ENCODE measurements at places on chromosomes 1 and 21.

GRCh38 chr1:35461966-35462651, 95.1 kb downstream of the KIAA0319L start:
- no peak for DNase-seq

GRCh38 chr1:223201967-223202366, 58.9 kb upstream of the TLR5 start:
- DNase-seq = no peak

GRCh38 chr1:56236688-56237087, 342.7 kb downstream of the PLPP3 start:
- DNase-seq = no peak

DNA sequence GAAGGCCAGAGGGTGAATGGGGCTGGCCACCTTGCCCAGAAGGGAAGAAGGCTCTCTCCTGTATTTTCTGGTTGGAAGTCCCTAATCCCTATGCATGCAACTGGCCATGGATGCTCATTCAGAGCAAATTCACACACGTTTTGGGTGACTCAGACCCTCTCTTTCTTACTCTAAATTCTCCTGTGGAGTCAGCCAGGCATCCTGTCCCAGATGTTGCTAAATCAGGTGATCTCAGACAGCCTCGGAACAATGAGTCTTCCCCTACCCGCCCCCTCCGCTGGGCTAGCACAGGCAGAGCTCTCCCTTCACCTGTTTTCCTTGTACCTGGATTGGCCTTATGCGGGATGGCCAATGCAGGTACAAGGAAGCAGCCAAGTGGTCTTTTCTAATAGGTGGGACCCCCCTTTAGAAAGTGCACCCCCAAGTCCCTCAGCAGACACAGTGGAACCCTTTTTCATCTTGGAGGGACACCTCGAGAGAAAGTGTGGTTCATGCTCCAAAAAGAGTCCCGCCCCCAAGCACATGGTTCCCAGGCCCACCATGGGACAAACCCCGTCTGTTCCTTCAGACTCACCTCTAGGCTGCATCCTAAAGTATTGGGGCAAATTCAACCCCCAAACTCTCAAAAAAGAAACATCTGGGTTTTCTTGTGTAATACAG, 8.6 kb downstream of the S100A6 start:
- DNase-seq = no peak

GRCh38 chr1:1169429-1170214, 4.1 kb upstream of the TTLL10 start:
- no peak for DNase-seq

DNA sequence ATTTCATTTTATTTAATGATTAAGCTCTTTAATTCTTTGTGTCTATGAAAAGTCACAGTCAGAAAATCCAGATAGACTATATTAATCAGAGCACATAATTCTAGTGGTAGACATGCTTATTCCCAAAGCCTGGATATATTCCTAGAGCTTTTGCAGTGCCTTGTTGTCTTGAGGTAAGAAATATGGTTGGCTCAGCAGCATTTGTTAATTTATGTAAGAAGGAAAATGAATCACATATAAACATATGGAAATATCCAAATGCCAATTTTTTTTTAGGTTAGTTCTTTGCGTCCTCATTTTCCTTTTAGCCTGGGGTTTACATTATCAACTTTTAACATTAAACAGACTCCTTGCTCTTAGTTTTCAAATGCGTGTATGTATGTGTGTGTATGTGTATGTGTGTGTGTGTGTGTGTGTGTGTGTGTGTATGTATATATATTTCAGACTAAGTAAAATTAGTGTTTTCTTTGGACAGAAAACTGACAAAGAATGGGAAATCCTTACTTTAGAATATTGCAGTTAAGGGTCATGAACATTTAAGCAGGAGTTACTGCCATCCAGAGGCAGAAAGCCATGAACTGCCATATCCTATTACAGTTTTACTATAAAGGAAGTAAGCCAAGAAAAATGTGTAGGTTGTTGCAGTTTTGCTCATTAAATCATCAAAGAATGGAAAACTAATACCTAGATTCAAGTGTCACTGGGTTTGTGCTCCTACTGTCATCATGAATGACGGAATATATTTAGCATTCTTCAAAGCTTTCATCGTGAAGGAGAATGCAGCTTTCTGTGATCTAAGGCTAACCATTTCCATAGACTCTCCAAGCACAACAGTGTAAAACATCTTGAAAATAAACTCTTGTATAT, 477.1 kb upstream of the NR5A2 start:
- no peak for DNase-seq

DNA sequence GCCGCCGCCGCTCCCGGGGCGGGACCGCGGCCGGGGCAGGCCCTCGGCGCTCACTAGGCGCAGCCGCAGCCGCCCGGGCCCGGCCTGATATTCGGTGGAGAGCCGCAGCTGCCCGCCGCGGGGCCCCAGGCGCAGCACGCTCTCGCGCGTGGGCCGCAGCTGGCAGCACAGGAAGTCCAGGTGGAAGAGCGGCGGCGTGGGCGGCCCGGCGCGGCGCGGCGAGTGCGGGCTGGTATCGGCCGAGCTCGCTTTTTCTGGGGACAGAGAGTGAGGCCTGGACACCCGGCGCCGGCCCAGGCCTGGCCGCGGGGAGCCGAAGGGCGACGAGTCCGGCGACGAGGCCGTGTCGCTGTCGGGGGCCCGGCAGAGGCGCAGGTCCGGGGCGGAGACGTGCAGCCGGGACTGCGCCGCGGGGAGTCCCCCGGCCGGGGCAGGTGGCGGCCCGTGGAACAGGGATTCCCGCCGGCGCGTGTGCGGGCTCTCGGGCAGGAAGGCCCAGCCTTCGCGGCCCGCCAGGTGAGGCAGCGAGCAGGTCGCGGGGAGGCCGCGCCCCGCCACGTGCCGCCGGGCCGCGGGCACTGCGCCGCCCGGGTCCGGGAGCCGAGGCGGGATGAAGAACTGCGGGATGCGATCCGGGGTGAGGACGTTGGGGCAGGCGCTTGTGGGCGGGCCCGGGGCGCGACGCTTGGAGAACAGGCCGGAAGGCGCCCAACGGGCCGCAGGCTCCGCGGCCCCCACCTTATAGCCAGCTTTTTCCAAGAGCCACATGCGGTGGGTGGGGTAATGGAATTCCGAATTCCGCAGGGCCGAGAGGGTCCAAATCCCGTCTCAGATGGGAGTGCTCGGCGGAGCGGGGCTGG, 1.2 kb downstream of the C2CD4D start:
- no peak for DNase-seq

DNA sequence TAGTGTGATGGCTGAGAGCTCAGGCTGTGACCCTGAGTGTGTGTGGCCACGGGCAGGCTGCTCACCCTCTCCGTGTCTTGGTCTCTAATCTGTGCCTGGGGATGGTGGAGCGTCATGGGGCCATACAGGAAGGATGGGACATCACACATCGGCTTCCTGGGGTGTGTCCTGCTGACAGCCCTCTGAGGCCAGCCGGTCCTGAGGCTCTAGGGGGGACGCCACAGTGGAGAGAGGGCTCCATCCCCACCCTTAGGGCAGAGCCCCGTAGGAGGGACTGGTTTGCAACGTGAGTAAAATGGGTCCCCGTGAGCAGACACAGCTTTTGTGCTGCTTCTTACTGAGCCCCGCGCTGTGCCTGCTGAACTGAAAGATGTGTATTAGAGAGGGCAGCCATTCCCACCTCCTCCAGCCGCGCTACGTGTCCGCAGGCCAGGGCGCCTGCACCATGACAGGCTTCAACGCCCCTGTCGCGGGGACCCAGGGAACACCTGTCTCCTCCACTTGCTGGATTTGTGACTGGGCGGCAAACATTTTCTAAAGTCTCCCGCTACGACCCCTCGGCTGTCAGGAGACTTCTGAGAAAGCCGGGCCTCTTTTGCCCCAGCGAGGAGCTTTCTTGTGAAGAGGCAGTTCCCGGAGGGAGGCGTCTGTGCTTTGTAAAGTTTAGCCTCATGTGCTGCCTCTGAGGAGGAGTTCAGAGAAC, 8.1 kb downstream of the COL18A1 start:
- DNase-seq = no peak

DNA sequence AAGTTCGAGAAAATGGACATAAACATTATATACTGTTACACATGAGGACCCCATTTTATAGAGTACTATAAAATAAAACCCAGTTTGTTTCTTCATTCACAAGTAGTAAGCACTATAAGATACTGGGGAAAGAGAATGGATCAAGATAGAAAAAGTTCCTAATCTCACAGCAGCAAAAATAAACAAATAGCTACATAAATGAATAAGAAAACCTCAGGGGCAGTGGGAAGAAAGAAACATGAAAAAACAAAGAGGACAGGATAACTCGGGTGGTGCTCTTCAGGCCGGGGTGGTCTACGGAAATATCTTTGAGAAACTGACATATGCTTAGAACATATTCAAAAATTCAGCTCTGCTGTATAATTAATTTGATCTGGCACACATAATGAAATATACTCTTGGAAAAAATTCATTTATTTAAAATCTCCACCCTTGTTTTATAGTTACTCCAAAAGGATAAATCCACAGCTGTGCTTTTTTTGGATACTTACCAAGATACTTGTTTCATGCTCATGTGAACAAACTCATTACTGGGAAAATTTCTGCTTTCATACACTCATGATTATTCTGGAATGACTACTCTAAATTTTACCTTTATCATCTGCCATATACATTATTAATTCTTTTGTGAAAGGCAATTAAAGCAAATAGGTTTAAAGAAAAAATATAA, 20.0 kb downstream of the CEP170 start:
- no peak for DNase-seq

GRCh38 chr1:167726008-167726407, 4.2 kb downstream of the MPZL1 start:
- DNase-seq = no peak

DNA sequence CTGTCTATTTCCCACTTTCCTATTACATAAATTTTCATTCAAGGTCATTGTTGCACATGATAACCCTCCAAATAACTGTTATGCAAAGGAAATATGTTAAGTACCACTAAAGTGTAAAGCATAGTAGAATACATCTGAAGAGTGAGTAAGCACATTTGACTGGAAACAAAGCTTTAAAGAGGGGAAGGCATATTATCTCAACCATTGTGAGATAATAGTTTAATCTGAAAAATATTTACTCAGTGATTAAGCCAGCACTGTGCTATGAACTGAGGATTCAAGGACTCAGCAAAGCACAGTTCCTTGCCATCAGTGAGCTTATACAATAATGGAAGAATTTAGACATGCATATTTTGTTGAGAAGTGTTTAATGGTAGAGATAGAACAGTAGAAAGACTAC, 127.4 kb downstream of the HMCN1 start:
- no peak for DNase-seq

- DNase-seq = no peak
These were observed 33.7 kb upstream of the LRP8 start for GRCh38 chr1:53361541-53361961.

GRCh38 chr1:244768804-244769203, 66.7 kb upstream of the COX20 start:
- no peak for DNase-seq

- no peak for DNase-seq
These were observed 202.3 kb upstream of the BRINP3 start for GRCh38 chr1:190679983-190680382.

GRCh38 chr1:198893141-198893540, 254.3 kb downstream of the PTPRC start:
- no peak for DNase-seq

GRCh38 chr1:174777262-174777661, 222.5 kb upstream of the CACYBP start:
- DNase-seq = no peak

- DNase-seq = no peak
These were observed 82.7 kb upstream of the ABCD3 start for GRCh38 chr1:94335447-94335846.

- DNase-seq = no peak
These were observed 35.8 kb downstream of the S100B start for GRCh38 chr21:46569081-46569480.

- no peak for DNase-seq
These were observed 78.7 kb upstream of the COG2 start for GRCh38 chr1:230563591-230563990.

DNA sequence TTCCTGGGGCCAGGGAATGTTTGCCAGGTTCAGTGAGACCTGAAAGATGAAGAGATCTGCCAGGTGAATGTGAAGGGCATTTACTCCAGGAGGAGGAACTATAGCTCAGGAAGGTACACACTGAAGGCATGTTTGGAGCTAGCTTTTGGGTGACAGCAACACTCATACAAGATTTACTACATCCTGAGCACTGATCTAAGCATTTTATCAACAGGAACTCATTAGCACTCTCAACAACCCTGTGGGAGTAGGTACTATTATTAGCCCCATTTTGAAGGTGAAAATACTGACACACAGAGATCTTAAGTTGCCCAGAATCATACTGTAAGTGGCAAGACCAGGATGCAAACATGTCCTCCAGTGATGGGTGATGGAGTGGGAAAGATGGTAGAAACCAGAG, 6.7 kb downstream of the GADD45A start:
- DNase-seq = no peak

DNA sequence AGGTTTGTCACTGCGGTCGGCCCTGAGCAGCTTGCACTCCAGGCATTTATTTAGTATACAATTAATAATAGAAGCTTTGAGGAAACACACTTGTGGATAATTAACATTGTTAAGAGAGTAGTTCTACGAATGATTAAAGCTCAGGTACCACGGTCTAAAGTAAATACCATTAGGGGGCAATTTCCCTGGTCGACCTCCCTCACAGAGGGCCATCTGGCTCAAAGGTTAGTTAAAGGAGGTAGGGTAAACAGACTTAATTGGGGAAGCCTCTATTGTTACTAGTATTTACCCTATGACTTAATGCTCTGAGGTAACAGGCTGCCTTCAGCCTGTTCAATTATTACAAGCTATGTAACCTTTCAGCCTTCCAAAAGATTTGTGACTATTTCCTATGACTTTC, 122.3 kb upstream of the SLC44A3 start:
- DNase-seq = no peak

GRCh38 chr1:81832573-81832972, 31.8 kb downstream of the ADGRL2 start:
- DNase-seq = no peak

DNA sequence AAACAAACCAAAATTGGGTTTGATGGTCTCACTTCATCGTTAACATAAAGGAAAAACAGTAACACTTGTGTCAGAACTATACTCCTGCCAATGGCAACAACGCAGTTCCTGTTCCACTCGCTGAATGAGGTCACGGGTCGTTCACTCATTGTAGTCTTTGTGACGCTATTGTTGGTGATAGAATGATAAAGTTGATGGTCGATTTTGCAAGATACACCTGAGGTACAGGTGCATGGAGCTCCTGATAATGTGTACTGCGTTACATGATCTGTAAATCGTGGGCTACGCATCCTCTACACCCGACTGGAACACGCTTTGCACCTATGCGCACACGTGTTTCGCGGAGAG, 391 bp upstream of the CENPS start:
- no peak for DNase-seq

All from CD4-positive, alpha-beta memory T cell (primary cell).